Tibial nerve (tissue), 4 donors: ENCODE measurements at places on chromosomes 16 and 17. TPM values are rescaled to one million over a fixed set of nuclear protein-coding genes. Genes with fewer than 3 reads are reported as not detected.

DNA sequence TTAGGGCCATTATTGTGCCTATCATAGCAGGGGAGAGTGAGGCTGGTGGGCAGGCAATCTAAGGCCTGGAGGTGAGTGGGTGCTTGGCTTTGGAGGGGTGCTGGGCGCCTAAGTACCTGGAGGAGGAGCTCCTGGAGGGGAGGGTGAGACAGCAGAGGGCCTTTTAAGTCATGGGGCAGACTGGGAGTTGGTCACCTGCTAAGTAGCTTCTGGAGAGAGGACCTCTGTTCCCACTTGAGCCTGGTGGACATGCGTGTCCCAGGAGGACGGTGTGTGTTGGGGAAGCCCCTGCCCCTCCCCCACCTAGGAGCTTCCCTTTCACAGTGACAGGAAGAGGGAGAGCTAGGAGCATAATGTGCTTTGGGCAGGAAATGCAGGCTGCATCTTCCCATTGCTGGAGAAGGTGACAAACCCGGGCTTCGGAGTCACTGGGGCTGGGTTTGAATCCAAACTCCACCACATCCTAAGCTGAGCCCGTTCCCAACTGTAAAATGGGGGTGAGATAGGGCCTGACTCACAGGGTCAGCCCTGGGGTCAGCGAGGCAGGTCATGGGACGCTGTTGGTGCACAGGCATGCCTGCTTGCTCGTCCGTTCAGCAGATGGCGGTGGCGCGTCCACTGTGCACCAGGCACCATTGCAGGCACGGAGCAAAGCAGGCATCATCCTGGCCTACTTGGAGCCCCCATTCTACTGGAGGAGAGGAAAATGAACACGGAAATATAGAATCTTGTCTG lies 37.9 kb downstream of the CMIP start:
- DNase-seq = no peak

DNA sequence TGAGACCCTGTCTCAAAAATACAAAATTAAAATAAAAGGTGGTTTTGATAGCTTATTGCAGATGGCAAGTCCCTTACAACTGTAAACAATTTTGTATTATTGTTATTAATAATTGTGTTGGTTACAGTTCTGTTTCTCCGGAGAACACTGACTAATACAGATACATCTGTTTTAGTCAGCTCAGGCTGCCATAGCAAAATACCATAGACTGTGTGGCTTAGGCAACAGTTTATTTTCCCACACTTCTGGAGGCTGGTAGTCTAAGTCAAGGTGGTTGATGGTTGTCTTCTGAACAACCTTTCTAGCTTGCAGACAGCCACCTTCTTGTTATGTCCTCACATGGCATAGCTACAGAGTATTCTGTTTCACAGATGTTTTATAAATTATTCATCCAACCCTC lies 14.2 kb upstream of the IL21R start:
- no peak for DNase-seq

DNA sequence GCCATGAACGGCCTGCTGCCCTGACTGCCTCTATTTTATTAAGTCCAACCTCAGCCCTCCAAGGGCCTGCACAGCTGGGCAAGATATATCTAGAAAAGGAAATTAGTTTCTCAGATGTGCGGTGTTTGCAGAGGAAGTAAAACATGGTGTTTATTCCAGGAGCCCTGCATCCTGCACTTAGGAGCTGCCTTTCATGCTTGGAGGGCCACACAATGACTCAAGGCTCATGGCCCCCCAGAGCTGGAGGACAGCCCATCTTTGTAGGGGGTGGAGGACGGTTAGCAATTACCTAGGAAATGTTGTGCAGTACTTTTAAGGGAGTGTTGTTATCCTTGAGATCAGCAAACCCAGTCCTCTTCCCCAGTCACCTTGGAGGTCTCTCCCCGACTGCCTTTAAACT lies 80.5 kb downstream of the COPRS start:
- DNase-seq = no peak

DNA sequence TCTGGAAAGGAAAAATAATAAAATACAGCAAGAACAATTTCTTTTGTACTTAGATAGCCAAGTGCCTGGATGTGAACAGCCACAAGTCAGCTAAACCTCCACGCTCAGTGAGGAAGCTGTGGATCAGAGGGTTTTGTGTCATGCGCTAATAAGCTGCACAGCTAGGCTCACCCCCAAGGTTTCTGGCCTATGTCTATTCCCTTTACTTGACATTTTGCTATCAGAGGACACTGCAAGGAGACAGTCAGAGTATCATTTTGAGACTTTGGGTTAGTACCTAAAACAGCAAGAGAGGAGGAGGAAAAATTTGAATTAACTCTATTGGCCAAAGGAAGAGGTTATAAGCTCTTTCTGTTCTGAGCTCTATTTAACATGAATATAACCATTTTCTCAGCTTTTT lies 139.3 kb downstream of the KCNJ2 start:
- no peak for DNase-seq

DNA sequence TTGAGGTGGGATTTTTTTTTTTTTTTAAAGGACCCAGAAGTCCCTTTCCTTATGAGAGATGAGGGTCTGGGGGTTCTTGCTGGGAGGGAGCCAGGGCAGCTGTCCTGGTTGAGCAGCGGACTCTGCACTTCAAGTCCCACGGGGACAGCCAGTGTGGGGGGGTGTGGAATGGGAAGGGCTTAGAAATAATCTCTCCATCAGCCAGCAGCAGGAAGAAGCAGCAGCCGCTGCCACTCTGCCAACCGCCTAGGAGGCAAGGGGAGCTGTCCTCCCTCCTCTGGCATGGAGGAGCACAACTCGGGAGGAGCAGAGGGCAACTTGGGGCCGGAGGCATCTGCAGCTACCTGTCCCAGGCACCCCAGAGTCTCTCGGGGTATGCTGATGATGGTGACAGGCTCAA lies at the start of gene KCNG4:
Gene KCNG4, minus strand, starts transcription at position 104 of the 400 bp plus-strand sequence. CDS start 2,527 bp downstream, outside the sequence.
- DNase-seq = no peak

DNA sequence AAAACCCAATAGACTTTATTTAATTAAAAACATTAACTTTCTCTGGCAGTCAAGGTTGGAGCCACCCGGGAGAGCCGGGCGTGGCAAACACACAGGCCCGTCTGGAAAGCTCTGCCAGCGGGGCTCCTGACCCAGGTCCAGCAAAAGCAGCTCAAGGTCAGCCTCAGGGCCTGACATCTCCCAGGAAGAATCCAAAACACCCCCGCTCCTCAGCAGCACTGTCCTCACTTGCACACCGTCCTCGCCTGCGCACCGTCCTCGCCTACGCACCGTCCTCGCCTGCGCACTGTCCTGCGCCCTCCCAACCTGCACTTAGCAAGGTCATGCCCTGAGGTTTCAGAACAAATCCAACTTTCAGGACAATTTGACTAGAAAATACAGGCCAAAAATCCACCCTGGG lies 31.4 kb upstream of the RPTOR start:
- DNase-seq = no peak

- DNase-seq = peak; percentile 52
Measured at GRCh38 chr17:38454532-38454931, 26.3 kb downstream of the ARHGAP23 start.

GRCh38 chr17:80819422-80820164 lies 172.0 kb upstream of the CHMP6 start:
- no peak for DNase-seq

GRCh38 chr16:50842013-50842505 lies 100.2 kb downstream of the CYLD start:
- no peak for DNase-seq

DNA sequence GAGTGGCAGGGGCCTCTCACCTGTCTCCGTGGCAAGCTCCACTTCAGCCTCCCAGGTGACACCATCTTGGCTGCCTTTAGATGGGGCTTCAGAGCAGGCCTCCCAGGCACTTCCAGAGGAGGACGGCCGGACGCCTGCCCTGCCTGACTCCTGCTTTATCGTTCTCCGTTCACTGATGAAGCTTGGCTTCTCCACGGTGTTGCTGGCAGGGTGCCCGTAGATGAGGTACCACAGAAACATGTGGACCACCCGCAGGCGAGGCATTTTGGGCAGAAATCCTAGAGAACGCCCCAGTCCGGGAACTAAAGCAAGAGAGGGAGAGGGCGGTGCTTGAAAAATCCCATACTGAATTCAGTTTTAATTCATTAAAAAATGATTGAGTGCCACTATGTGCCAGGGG lies 54.5 kb downstream of the GTF3C1 start:
- DNase-seq = peak; percentile 71

GRCh38 chr17:27808628-27809027 lies 8.3 kb upstream of the NOS2 start:
- no peak for DNase-seq

- DNase-seq = no peak
Measured at GRCh38 chr16:65154321-65154720, 32.5 kb upstream of the CDH11 start.

- no peak for DNase-seq
Measured at GRCh38 chr17:32315171-32315570, 26.8 kb downstream of the C17orf75 start.

GRCh38 chr17:63354256-63354655 lies 91.8 kb downstream of the CYB561 start:
- no peak for DNase-seq

GRCh38 chr16:66908116-66908515 lies 10.6 kb downstream of the CDH16 start:
- DNase-seq = no peak

DNA sequence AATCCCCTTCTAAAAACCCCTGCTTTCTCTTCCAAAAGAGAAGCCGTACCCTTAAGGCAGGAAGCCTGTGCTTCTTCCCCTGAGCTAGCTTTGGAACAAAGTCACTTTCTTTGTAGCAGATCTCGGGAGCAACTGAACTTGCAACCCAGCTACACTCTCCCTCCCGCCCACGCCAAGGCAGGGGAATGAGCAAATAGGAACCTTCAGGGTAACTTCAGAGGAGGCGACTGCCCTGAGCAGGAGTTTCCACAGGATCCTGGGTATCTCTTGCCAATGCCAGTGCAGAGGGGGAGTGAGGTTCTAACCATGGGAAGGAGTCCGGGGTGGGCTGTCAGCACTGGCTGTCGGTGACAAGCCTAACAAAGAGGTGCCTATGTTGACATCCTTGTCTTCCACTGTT lies 5.9 kb upstream of the PIRT start:
- DNase-seq = no peak

- no peak for DNase-seq
Measured at GRCh38 chr16:84552135-84552534, 47.7 kb upstream of the MEAK7 start.

GRCh38 chr16:85611444-85612190 lies 1.5 kb upstream of the GSE1 start:
- peak; percentile 69 for DNase-seq

- DNase-seq = no peak
Measured at GRCh38 chr17:56937687-56938086, 23.2 kb downstream of the COIL start.

GRCh38 chr17:78394209-78394608 lies 15.8 kb downstream of the PGS1 start:
- no peak for DNase-seq

DNA sequence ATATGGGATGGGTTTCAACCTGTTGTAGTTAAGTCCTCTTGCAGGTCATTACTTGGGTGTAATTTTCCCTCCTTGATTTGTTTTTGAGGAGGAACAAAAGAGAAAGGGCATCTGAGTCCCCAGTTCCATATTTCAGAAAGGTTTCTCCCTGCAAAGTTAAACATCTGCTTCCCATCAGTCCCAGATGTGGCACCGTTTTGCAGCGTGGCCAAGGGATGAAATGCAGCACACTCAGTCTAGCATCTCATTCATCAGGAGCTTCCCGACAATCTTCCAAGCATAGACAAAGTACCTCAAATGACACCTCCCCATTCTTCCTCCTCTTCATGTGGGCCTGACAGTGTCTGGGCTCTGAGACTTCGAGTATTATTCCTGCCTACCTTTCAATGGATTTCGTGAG lies 363.7 kb upstream of the SOX9 start:
- no peak for DNase-seq

- DNase-seq = no peak
Measured at GRCh38 chr16:54455030-54455725, 168.6 kb upstream of the IRX3 start.

DNA sequence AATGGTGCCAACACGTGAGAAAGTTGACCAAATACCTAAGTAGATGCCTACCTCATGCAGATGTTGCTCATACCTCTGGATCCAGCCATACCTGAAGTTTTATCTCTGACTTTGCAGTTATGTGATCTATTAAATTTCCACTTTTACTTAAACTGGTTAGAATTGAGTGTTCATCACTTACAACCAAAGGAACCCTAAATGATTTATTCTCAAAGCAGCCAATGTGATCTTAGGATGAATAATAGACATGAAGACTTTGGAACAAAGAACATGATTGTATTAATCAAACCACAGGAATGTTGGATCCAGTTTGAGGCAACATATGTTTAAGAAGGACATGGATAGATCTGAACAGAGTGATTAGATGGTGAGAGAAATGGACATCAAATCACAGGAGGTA lies 68.7 kb downstream of the IRX6 start:
- no peak for DNase-seq

DNA sequence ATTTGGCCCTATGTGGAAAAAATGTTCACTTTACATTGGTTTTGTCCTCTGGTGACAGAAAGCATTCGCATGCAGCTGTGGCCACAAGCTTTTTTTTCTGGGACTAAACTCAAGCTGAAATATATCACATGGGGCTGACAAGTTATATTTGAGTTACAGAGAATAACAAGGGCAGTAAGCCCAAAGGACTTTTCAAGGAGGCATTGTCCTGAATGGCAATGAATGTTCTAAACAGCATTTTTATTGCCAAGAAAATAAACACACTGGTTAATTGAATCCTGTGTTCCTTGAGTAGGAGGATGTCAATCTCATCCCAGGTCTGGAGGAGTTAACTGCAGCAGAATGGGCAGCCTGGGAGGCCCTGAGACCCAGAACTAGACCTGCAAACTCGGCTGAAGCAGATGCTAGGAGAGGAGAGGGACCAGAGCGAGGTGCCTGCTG lies 114.5 kb downstream of the COPRS start:
- no peak for DNase-seq

DNA sequence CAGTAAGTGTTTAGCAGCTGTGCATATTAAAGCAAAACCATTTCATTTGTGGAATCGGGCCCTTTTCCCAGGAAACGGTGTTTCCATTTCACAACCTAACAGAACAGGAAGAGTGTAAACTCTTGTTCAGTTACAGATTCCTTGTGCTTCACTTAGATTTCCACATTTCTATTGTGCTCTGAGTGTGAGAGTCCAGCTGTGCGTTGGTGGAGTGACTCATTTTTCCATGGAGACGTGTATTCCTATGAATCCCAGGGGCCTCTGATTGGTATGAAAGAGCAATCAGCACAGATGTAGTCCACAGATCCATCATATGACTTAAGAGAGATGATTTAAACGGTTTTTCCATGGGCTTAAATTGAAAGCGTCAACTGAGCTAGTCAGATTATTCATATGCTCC lies 13.3 kb upstream of the CAVIN1 start:
- DNase-seq = no peak

DNA sequence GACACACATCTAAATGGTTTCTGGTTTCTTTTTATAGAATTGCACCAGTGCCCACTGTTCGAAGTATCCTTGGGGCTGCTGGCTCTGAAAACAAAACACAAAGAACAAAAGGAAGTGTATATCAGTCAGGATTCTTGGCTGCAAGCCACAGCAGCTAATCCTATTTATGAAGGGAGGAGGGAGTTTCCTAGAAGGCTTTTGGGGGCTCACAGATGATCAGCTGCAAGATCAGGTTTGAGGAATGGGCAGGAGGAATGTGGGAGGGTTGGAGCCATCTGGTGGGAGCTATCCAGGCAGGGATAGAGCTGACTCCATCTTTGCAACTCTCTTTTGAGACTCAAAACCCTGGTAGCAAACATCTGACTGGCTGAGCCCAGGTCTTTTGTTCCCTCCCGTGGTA lies 118.3 kb upstream of the EEF2KMT start:
- no peak for DNase-seq

Gene CCL16
- not detected for total RNA-seq

Gene SPIRE2
- 3.1 TPM for total RNA-seq

Gene HS3ST3A1
- total RNA-seq = 7.3 TPM

Gene ARHGDIG
- not detected for total RNA-seq

Gene RCVRN
- total RNA-seq = not detected

Gene CENPT
- total RNA-seq = 101 TPM

Gene SLC16A13
- 0.42 TPM for total RNA-seq

Gene TBX2
- 42.0 TPM for total RNA-seq
